ENCODE measurements at places on chromosomes 5 and 9.

GRCh38 chr5:72871366-72872024, 55.0 kb downstream of the TNPO1 start:
- no peak for DNase-seq

GRCh38 chr5:171714261-171714660, 71.4 kb upstream of the SMIM23 start:
- no peak for DNase-seq

GRCh38 chr5:173020154-173020581, 36.0 kb upstream of the CREBRF start:
- DNase-seq: no peak

- DNase-seq: peak; percentile 30
These were observed 288.6 kb downstream of the ELAVL2 start for GRCh38 chr9:23537192-23538066.

GRCh38 chr9:115046824-115047223, 71.1 kb downstream of the TNC start:
- DNase-seq: no peak

GRCh38 chr9:102985162-102985895, 9.8 kb upstream of the CYLC2 start:
- DNase-seq: peak; percentile 66

DNA sequence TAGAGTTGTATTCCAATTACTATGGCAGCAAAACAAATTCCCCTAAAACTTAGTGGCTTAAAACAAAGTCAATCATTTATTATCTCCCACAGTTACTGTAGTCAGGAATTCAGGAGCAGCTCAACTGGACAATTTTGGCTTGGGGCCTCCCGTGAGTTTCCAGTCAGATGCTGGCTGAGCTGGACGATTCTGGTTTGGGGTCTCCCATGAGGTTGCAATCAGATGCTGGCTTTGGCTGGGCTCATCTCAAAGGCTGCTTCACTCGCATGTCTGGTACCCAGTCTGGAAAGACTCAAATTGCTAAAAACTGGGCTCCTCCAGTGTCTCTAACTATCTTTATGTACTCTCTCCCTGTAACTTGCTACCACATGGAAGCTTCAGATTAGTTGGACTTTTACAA, 130.1 kb downstream of the C5orf15 start:
- no peak for DNase-seq

Measured in WERI-Rb-1 (cell line).